Cortex of kidney (tissue), 1 donor: ENCODE measurements at places on chromosomes 2 and 18.

- DNase-seq = no peak
Observed at GRCh38 chr2:99960291-99960690, 182.1 kb downstream of the AFF3 start.

GRCh38 chr2:184053326-184053725 lies 545.0 kb upstream of the ZNF804A start:
- DNase-seq = no peak

DNA sequence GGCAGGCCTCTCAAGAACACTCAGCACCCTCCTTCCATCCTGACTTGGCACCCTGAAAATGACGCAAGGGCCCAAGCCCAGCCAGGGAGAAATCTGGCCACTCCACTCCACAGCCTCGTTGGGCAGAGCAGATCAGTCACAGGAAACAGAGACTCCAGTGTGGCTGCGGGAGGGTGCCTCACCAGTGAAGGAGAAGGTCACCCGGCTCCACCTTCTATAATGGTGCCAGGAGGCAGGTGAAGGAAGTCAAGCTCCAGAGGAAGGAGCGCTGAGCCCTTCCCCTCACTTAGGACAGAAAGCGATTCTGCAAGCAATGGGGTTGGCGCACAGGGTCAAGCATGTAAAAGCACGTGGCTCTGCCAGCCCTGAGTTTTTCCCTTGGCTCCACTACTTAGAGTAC lies 35.3 kb downstream of the CRACDL start:
- no peak for DNase-seq

- no peak for DNase-seq
Observed at GRCh38 chr2:214630402-214631045, 179.0 kb downstream of the BARD1 start.

DNA sequence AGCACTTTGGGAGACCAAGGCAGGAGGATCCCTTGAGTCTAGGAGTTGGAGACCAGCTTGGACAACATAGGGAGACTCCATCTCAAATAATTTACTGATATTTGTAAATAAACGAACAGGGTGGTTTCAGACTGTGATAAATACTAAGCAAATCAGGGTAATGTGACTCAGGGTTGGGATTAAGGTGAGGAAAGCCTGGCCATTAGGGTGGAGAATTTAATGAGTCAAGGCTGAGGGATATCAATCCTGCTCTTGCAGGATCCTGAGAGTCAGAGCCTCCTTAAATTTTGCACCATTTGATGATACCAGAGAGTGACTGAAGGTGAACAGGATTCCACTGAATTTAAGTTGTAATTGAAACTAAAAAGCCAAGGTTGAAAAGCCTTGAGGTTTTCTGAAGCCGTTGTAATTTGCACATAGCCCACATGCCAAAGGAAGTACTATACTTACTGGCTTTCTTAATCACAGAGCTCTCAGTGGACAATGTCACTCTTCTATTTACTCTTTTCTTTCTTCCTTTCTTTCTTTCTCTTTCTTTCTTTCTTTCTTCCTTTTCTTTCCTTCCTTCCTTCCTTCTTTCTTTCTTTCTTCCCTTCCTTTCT lies 28.6 kb upstream of the AP1S3 start:
- no peak for DNase-seq

- no peak for DNase-seq
Observed at GRCh38 chr2:156483741-156484173, 47.6 kb downstream of the GPD2 start.

- DNase-seq = no peak
Observed at GRCh38 chr18:46738491-46738890, 18.4 kb downstream of the ST8SIA5 start.

DNA sequence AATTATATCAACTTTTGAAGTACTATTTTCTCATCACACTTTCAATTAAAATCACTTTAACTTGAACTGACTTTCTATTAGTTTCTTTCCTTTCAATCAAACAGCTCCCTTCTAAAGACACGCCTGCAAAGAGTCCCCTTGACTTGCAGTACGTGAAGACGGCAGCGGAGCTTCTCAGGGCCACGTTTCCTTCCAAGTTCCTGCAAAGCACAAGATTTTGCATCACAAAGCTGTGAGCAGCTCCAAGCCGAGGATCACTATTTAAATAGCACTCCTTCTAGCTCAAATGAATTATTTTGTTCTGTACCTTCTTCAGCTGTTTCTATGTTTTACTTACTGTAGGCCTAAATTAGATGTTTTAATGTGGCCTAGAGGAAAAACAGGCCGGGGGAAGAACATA lies 30.8 kb downstream of the SH3YL1 start:
- no peak for DNase-seq

DNA sequence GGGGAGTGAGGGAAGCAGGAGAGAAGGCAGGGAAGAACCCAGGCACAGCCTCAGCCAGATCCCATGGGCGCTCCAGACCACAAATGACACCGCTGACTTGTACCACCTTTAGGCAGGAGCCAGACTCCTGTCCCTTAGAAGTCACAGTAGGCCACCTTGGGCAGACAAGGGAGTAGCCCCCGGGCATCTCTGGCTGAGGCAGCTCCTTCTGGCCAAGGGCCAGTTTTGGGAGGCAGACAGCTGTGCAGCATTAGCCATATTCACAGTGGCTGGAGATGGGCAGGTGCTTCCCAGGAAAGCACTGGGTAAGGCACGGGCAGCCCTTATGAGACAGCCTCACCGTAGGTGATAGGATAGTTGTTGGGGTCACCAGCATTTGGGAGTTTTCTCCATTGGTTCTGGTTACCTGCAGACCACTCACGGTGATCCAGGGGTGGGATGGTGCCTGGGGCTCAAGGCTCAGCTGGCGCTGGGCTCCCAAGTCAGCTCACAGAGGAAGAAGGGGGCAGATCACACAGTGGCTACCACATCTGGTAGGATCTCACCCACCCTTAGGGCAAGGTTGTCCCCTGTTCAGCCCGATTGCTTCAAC lies 2.1 kb downstream of the ASTL start:
- no peak for DNase-seq
